ENCODE measurements at places on chromosomes 6 and 20.

- DNase-seq: no peak
Observed at GRCh38 chr6:113277111-113277510, 580.0 kb upstream of the MARCKS start.

GRCh38 chr6:13485923-13486562, 1.4 kb downstream of the GFOD1 start:
- DNase-seq: peak; percentile 61

GRCh38 chr6:142635130-142635529, 309.8 kb downstream of the HIVEP2 start:
- peak; percentile 13 for DNase-seq

DNA sequence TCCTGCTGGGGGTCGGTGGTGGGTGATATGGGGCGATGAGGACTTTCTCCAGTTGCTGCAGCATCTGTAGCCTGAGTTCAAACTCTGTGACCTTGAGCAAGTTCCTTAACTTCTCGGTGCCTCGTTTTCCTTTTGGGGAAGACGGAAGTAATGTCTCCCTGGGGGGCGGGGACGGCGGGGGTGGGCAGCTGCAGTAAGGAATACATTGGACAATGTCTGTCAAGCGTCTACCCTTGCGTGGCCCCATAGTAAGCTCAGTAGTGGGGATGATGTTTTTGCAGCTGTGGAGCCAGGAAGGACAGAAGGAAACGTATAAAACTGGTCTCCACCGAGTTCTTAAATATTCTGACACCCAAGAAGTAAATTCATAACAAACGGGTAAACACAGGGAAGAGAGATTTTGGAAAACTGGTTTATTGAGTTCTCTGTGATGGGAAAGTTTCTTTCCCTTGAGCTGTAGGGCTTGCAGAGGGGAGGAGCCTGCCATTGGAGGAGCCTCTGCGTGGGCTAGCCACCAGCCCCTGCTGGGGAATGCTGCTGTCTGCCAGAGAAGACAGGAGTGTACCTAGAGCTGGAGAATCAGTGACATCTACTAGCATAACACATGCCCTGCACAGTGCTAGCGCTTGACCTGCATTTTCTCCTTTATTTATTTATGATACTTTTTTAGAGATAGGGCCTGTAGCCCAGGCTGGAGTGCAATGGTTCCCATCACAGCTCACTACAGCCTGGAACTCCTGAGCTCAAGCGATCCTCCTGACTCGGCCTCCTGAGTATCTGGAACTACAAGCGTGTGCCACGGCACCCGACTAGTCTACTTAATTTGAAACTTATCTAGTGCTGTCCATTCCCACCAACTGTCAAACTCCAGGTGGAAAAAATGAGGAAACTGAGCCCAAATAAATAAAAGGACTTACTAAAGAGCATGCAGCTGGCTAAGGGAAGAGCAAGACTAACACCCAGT, 1.2 kb upstream of the ACSS1 start:
- no peak for DNase-seq

- no peak for DNase-seq
Observed at GRCh38 chr6:1562171-1562955, 47.4 kb upstream of the FOXC1 start.

GRCh38 chr20:37295595-37295994, 6.1 kb downstream of the MANBAL start:
- peak; percentile 85 for DNase-seq

DNA sequence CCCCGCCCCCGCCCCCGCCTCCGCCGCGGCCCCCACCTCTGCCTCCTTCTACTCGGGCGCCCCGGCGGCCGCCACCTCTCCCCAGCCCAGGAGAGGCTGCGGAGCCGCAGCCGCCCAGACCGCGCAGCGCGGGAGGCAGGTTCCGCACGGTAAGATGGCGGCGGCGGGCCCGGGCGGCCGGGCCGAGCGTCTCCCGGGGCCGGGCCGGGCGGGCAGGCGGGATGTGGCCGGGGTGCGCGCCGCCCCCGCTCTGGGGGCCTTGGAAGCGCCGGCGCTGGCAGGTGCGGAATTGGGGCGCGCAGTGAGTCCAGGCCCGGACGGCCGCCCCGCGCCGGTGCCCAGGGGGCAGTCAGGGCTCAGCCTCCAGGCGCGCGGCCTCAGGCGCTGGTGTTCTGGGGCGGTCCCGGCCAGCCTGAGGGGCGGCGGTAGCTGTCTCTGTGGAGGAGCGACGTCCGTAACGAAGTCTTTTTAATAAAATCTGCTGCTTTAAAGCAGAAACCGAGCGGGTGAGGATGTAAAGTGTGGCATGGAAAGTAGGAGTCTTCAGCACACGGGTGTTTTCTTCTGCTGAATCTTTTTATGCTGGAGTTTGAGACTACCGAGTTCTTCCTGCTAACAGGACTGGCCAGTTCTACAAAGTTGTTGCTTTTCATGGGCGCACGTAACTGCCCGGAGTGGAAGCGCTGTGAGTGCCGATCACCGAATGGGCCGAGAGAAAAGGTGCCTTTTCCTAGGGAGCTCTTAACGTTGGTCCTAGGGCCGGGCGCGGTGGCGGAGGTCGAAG, at the start of gene GID8:
GID8 (plus strand) TSS at position 43 of the 784 bp plus-strand sequence. CDS start 3,356 bp downstream, outside the sequence.
- peak; percentile 34 for DNase-seq

- no peak for DNase-seq
Observed at GRCh38 chr20:64113796-64114355, 6.5 kb upstream of the NPBWR2 start.

- no peak for DNase-seq
Observed at GRCh38 chr6:88339761-88340160, 173.6 kb upstream of the CNR1 start.

- DNase-seq: no peak
Observed at GRCh38 chr6:125251516-125252220, 50.1 kb downstream of the HDDC2 start.
